Astrocyte of the spinal cord (primary cell): ENCODE measurements at places on chromosomes 5 and 9.

GRCh38 chr5:90602681-90603080, 44.1 kb downstream of the ADGRV1 start:
- no peak for DNase-seq

- peak; percentile 96 for DNase-seq
Observed at GRCh38 chr5:73892806-73893205, 266.8 kb downstream of the ARHGEF28 start.

GRCh38 chr5:136615251-136616119, 250.1 kb upstream of the TRPC7 start:
- DNase-seq = no peak

GRCh38 chr5:7478459-7478858, 82.5 kb downstream of the ADCY2 start:
- DNase-seq = no peak

GRCh38 chr5:34722183-34722582, 66.1 kb downstream of the RAI14 start:
- DNase-seq = no peak
